ENCODE measurements at places on chromosomes 7 and 10.

DNA sequence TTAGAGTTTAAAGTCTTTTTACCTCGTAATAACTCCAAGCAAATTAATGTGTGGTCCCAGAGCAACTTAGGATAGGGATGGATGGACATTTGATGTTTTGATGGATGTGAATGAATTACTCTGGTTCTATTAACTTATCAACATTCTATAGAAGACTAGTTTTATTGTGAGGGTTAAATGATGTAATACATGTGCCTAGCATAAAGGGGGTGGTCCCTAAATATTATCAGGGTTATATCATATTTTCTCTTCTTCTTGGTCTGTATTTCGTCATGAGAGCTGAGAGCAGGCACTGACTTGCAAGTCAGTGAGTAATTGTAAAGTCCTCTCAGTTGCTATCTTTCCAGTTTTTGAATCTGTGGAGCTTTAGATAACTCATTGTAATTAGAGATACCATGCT, 219.3 kb downstream of the GATA3 start:
- no peak for DNase-seq

GRCh38 chr10:87799860-87800259, 18.2 kb downstream of the ATAD1 start:
- no peak for DNase-seq

DNA sequence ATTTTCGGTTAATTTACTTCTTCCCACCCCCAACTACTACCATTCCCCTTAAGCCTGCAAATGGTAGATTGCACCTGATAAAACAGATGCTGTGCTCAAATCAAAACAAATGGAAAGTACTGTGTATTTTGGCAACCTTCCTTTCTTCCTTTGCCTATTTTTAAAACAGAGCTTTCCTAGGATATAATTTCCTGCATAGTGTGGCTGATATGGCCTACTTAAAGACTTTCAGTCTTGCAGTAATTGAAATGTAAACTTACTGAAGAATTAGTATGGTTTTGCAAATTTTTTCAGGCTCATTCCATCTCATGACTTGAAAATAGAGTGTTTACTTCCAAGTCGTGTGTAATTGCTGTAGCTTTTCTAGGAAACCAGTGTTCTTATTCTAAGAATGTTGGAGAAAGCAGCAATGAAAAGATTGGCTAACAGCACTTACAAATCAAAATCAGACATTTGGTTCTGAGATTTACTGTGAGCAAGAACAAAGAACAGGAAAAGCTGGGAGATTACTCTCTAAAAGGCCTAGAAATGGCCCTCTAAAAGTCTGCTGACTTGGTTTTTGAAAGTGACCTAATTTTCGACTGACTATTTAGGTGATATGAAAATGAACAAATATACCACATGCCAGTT, 52.0 kb downstream of the REEP3 start:
- DNase-seq = no peak

DNA sequence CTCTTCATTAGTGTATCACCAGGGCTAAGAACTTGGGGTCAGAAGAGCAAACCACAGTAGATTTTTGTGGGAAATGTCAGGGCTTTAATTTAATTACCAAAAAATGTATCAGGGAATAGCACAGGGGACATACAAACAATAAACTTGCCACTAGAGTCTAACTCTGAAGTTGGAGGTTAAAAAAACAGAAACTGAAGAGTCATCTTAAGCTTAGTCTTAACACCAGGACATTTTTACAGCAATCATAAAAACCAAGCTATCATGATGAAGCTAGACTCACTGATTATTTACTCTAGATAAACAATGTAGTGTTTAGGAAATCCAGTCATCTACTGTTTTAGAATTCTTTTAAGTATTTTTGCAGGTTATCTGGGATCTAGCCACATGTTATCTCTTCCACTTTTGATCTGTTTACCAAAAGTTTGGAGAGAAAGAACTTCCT, 48.4 kb upstream of the GLI3 start:
- no peak for DNase-seq

DNA sequence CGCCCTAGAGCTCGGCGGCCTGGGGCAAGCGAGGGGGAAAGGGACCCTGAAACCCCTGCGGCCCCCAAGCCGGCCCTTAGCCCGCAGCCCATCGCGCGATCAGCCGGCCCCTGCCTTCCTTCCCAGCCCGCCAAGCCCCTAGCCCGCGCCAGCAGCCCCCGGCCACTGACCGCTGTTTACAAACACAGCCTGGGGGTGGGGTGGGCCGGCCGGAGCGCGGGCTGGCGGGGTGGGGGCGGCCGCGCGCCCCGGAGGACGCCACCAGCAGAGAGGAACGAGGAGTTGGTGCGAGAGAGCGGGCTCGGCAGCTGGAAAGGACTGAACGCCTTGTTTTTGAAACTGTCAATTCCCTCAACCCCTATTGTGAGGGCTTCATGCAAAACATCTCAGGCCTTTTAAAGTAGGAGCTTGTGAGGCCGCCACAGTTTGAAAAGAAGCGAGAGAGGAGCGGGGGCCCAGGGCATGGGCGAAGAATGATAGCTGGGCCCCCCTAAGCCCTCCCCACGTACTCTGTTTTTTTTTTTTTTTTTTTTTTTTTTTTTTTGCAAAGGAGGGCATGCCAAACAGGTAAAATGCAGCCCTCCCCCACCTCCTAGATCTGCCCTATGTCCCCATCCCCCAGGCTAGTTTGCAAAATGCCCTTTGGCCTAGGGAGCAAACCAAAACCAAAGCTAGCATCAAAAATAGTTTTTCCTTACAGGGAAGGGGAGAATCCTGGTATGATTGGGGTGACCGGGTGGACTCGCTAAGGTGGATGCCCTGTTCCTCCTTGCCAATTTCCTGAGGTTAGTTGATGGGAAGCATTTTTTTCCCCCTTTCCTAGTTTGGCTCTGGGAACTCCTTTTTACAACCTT, 15.0 kb downstream of the SKIDA1 start:
- DNase-seq = no peak

GRCh38 chr10:120646738-120647456, 189.9 kb downstream of the PLPP4 start:
- no peak for DNase-seq
